ENCODE measurements at places on chromosomes 11 and 22.

DNA sequence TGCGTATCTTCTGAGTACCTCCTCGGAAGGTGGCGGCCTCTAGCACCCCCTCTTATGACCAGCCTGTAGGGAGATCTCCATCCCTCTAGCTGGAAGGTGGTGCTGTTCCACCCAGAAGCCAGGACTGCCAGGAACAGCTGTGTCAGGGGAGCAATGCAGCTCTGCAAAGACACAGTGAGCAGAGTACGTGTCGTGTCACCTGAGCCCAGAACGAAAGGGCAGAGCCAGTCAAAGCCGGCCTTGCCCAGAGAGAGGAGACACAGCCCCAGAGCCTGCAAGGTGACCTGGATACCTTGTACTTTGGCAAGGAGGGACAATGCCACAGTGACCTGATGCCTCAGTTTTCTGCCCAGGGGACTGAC is 18.7 kb upstream of the IGSF9B start:
- DNase-seq, result no peak

DNA sequence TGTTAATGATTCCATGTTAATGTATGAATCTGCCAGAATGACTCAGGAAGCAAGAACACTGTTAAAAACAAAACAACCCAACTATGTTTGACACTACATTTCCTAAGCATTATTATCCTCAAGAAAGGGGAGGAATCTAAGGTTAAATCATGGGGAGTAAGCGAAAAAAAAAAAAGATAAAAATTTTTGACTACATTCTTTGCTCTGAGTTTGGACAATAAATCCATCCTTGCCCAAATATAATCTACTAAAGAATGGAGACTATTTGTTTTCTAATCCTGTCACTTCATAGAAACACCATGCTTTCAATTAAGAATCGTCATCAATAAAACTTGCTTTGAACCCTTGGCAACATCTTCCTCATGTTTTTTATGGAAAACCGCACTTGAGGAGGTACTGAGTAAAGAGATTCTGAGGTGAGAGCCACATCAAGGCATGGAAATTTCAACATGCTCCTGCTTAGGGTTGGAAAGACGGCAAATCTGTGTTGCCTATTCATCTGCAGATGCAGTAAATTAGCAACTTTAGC is 9.7 kb downstream of the MAML2 start:
- DNase-seq, result no peak

DNA sequence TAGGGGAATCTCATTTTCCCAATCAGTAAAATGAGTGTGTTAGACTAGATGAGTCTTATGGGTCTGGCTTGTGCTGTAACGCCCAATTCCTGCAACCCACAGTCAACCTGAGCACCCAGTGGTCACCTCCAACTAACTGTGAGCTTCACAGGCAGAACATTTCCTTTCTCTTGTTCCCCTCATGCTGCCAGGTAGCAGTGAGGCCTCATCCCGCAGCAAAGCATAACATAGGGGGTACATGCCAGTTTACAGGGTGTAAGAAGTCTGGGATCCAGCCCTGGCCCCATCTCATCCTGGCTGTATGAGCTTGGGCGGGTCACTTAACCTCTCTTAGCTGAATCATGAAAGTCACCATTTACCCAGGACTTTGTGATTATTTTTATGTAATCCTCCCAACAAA is 3.7 kb downstream of the EFEMP2 start:
- DNase-seq, result no peak

DNA sequence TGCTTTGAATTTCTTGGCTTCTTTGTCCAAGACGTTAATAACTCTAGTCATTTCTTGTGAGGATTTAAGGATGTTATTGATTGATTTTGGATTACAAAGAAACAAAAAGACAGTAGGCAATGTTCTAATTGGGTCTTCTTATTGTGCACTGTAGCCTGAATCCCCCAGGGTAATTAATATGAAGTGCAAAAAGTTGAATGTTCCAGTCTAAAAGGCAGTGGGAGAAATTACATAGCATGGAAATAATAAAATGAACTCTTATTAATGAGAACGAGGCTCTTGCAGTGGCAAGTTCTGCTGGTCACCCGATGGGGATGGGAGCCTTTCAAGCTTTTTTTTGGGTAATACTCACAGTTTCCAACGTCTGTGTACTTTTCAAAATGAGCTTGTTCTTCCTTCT is 45.6 kb downstream of the UBASH3B start:
- DNase-seq, result no peak

- DNase-seq, result no peak
Observed at GRCh38 chr11:6061475-6061874, 30.9 kb upstream of the OR56A1 start.

DNA sequence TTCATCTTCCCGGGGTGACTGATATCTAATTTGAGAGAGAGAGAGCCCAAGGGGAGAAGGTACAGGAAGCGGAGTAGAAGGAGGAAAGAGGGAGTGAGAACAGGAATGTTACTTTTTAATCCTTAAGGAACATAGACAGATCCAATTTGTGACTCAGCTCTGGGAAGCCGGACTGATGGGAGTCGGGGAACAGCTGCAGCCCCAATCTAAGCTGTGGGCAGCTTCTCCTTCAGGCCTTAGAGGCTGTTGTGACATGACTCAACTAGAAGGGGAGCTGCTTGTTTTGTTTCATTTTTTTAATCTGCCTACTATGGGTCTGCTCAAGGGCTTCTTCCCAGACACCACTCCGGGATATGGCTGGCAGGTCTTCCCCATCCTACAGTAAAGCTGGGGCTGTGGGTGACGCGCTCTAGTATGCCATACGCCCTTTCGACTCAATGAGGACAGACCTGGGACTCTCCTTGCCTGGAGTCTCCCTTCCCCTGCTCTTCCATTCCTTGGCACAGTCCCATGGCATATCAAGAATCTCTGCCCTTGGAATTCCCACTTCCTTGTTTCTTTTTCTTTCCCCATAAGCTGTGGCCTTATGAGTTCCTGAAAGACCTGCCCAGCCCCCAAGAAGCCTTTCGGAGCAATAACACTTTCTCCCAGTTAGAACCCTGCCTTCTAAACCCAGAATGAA is 103.3 kb upstream of the AKIP1 start:
- no peak for DNase-seq

DNA sequence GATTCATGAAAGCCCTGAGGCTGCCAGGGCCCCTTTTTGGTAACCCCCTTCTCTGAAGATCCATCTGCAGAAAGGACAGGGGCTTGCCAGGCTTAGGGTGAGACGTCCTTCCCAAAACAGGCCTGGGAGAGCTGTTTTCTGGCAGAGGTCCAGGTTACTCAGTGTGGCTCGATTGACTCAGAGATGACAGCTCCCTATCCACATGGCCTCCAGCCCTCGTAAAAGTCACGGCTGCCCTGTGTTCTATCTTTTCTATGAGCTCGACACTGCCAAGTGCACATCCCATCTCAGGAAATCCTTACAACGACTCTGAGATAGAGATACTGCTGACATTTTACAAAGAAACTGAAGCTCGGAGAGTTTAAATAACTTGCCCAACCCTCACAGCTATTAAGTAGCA is 20.4 kb downstream of the ADAMTS8 start:
- no peak for DNase-seq

DNA sequence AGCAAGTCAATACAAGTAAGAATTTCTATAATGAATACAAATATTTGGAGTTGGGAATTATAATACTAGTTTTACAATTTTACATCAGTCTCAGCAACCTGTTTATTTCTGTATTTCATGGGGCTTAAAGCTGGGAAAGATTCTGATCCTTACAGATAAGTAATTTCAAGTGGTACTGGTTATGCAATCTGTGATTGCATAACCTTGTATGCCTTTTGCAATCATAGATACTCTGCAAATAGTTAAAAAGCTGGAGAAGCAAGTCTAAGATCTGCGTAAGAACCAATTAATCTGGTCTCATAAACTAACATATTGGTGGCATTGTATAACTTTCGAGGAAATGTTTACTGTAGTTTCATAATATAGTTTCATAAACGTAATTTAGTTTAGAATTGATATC is 198.3 kb upstream of the PGR start:
- DNase-seq, result no peak

DNA sequence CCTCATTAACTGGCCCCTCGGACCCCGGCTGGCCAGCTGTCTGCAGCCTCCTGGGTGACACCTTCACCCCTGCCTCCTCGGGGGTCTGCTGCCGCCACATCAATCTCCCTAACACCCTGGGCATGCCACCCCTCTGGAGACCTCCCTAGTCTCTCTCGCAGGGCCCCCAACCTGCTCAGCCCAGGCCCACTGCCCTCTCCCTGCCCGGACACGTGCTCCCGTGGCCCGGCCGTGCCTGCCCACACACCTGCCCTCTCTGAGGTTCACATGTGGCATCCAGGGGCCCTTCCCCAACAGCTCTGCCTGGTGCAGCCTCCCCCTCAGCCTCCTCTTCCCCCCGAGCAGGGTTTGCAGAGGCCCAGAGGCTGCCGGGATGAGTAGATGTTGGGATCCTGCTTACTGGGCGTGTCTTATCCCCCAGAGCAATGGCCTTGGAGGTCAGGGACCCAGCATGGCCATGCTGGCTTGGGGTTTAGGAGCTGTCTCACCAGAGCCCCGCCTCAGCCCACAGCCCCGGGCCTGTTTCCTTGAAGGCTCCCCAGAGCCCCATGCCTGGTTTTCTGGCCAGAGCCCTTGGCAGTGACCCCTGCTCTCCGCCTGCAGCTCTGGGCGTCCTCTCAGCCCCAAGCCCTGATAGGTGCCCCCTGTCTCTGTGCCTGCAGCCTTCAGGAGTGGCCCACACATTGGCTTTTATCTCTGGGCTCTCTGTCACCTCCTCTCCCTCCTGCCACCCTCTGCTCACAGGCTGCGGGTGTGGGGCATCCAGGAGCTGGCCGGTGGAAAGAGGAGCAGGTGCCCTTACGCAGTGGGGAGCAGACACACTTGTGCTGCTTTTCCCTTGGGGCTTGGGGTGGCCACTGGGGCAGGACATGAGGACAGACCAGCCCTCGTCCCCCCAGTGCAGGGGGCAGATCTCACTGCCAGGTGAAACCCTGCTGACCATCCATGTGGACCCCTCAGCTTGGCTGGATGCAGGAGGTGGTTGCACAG is 25.7 kb upstream of the SEPTIN5 start:
- DNase-seq, result no peak

GRCh38 chr11:44941259-44942021 is 9.2 kb downstream of the TP53I11 start:
- no peak for DNase-seq

- no peak for DNase-seq
Observed at GRCh38 chr11:113048820-113049768, 87.9 kb downstream of the NCAM1 start.

GRCh38 chr11:19077965-19078364 is 17.4 kb upstream of the MRGPRX2 start:
- no peak for DNase-seq

DNA sequence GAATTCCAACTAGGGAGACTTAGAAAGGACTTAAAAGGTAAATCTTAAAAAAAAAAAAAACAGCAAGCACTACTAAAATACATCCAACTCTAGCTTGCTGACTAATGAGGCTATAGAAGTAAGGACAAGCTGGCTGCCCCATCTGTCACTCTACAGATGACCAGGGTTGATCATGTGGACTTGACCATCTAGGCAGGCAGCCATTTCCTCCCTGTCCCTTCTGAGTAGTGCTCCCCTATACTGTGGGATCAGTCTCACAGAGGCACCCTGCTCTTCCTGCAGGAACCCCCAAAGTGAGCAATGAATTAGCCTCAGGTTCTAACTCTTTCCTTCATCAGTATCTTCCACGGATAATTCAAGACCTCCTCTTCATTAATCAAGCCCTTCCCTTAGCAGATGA is 12.3 kb downstream of the SLC1A2 start:
- no peak for DNase-seq

- no peak for DNase-seq
Observed at GRCh38 chr11:745428-745827, 1.8 kb upstream of the TALDO1 start.

GRCh38 chr11:65476632-65477148 is 22.2 kb upstream of the MALAT1 start:
- DNase-seq, result no peak

- DNase-seq, result no peak
Observed at GRCh38 chr11:64713016-64713707, 9.8 kb downstream of the NRXN2 start.

DNA sequence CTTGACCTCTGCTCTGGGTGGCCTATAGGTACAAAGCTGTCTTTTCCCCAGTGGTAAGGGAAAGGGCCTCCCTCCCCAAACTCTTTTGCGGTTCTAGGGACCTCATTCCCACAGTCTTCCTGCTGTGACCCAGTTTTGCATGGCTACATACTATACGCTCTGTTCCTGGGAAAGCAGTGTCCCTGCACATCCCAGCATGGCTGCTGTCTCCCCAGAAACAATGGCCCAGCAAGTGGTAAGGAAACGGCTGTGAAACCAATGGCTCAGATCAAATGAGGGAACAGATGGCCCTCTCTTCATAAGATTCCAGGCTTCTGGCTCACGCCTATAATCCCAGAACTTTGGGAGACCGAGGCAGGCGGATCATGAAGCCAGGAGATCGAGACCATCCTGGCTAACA is 41.1 kb downstream of the RPL27A start:
- no peak for DNase-seq
